ENCODE measurements at places on chromosomes 5 and 9.

- H3K4me3 ChIP-seq: no peak overlapping the region
- H3K4me1 ChIP-seq: peaks cover 2% of the 10 kb centered on the region
- DNase-seq: no peak
- H3K27ac ChIP-seq: no peak overlapping the region
Measured at GRCh38 chr5:77400645-77401044, 91.5 kb downstream of the WDR41 start.

GRCh38 chr5:28110781-28111180 lies 1072.4 kb upstream of the CDH9 start:
- no peaks in the 10 kb centered on the region for H3K36me3 ChIP-seq
- no peaks in the 10 kb centered on the region for H3K4me1 ChIP-seq
- no peak overlapping the region for H3K27ac ChIP-seq
- no peaks in the 10 kb centered on the region for H3K27me3 ChIP-seq
- DNase-seq: no peak
- no peak overlapping the region for H3K4me3 ChIP-seq

DNA sequence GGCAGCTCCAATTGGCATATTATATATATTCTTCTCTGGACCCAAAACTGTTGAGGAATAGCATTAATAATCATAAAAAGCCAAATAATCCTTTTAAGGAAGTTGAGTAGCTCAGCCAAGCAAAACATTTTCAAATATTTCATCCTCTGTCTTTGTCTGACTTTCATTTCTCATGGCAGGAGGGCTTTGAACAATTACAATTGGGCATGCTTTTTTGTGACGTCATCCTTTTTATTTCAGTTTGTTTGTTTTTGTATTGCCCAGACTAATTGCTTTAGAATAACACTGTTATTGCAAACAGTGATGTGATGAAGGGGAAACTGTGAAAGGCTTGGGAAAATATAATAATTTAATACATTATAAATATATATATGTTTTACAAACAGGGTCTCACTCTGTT lies 65.2 kb upstream of the MAP1B start:
- DNase-seq: no peak
- H3K36me3 ChIP-seq: no peaks in the 10 kb centered on the region
- no peak overlapping the region for H3K27ac ChIP-seq
- no peaks in the 10 kb centered on the region for H3K4me1 ChIP-seq

DNA sequence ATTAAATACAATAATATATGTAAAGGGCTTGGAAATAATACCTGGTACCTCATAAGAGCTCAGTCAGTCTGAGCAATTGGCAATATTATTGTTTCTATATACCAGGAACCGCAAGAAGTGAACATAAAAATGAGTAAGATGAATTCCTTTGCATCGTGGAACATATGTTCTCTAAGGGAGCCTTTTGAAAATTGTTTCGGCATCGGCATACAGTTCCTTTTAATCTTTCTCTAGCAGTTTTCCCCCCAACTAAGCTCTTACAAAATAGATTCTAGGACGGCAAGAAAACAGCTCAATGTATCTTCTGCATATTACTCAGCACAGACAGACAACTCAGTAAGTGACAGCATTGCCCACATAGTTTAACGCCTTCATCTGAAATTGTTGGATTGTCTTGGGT lies 426.6 kb upstream of the WWC1 start:
- no peaks in the 10 kb centered on the region for H3K4me1 ChIP-seq
- H3K27me3 ChIP-seq: no peaks in the 10 kb centered on the region
- H3K4me3 ChIP-seq: no peak overlapping the region
- DNase-seq: no peak
- H3K27ac ChIP-seq: no peak overlapping the region
- peaks cover 2% of the 10 kb centered on the region for H3K36me3 ChIP-seq

GRCh38 chr5:9013147-9013546 lies 532.7 kb downstream of the SEMA5A start:
- no peaks in the 10 kb centered on the region for H3K27me3 ChIP-seq
- no peaks in the 10 kb centered on the region for H3K36me3 ChIP-seq
- DNase-seq: no peak
- no peak overlapping the region for H3K27ac ChIP-seq
- H3K4me3 ChIP-seq: no peak overlapping the region

GRCh38 chr5:108521841-108522506 lies 140.1 kb upstream of the FBXL17 start:
- no peaks in the 10 kb centered on the region for H3K27me3 ChIP-seq
- no peak overlapping the region for H3K27ac ChIP-seq
- no peak overlapping the region for H3K4me3 ChIP-seq
- no peaks in the 10 kb centered on the region for H3K36me3 ChIP-seq
- no peaks in the 10 kb centered on the region for H3K4me1 ChIP-seq
- DNase-seq: no peak

GRCh38 chr5:141797425-141797824 lies 80.8 kb downstream of the PCDH1 start:
- peaks cover 8% of the 10 kb centered on the region for H3K4me1 ChIP-seq
- H3K27ac ChIP-seq: no peak overlapping the region
- no peaks in the 10 kb centered on the region for H3K27me3 ChIP-seq
- no peaks in the 10 kb centered on the region for H3K36me3 ChIP-seq
- no peak for DNase-seq

- H3K4me3 ChIP-seq: no peak overlapping the region
- H3K27ac ChIP-seq: no peak overlapping the region
- no peak for DNase-seq
- H3K36me3 ChIP-seq: peaks cover 69% of the 10 kb centered on the region
- no peaks in the 10 kb centered on the region for H3K27me3 ChIP-seq
Measured at GRCh38 chr9:33318781-33319180, 28.5 kb downstream of the NFX1 start.

GRCh38 chr9:81237565-81238231 lies 451.6 kb downstream of the TLE1 start:
- no peak overlapping the region for H3K27ac ChIP-seq
- no peaks in the 10 kb centered on the region for H3K27me3 ChIP-seq
- H3K4me3 ChIP-seq: no peak overlapping the region
- no peak for DNase-seq

DNA sequence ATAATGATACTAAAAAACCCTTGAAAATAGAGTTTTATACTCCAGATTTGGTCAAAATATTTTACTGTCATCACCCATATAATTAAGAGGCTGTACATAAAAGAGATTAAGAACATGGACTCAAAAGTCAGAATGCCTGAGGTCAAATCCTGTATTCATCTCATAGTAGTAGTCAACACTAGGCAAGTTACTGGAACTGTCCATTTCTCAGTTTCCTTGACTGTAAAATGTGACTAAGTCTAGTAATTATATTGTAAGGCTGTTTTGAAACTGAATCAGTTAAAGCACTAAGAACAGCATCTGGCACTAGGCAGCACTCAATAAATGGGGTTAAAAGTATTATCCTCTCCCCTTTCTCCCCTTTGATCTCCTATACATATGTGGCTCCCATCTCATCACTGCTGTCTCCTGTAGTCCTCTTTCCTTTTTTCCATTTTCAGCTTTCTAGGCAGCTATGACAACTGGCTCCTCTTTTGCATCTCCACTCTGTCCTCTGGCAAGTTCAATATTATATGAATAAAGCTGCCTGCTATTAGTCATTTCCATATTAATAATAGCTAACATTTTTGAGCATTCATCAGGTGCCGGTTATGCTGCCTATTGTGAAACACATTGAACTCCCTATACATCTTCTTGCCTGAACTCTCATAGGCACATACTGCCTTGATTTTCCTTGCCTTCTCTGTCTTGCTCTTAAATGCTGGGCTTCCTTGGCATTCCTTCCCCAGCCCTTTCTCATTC lies 185.8 kb upstream of the NREP start:
- no peak overlapping the region for H3K27ac ChIP-seq
- no peak overlapping the region for H3K4me3 ChIP-seq
- H3K36me3 ChIP-seq: no peaks in the 10 kb centered on the region
- DNase-seq: no peak
- H3K4me1 ChIP-seq: no peaks in the 10 kb centered on the region
- peaks cover 2% of the 10 kb centered on the region for H3K27me3 ChIP-seq

DNA sequence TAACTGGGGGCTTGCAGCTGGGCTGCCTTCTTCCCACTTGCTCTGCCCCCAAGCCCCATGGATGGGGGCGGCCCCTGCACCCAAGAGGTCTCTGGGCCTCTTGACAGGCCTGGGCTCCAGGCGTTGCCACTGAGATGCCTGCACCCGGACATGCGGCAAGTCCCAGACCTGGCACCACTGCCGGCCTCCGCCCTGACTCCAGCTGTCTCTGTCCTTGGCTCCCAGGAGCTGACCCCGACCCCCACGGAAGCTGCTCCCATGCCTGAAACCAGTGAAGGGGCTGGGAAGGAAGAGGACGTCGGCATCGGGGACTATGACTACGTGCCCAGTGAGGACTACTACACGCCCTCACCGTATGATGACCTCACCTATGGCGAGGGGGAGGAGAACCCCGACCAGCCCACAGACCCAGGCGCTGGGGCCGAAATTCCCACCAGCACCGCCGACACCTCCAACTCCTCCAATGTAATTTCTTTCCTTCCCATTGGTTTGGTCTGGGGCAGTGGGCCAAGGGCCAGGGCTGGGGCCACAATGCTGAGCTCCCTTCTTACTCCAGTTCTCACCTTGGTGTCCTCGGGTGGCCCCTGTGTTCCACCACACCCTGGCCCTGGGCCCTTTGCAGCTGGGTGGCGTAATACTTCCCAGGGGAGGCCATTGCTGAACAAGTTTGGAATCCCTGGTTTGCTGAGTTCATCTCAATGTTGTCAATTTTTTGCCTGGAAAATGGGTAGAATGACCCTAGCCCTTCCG lies 88.6 kb downstream of the COL5A1 start:
- H3K36me3 ChIP-seq: no peaks in the 10 kb centered on the region
- H3K27ac ChIP-seq: no peak overlapping the region
- no peak overlapping the region for H3K4me3 ChIP-seq
- DNase-seq: no peak
- H3K27me3 ChIP-seq: no peaks in the 10 kb centered on the region

GRCh38 chr9:93648836-93649235 lies 72.5 kb downstream of the PHF2 start:
- no peak overlapping the region for H3K4me3 ChIP-seq
- H3K27ac ChIP-seq: no peak overlapping the region
- H3K36me3 ChIP-seq: peaks cover 13% of the 10 kb centered on the region
- no peaks in the 10 kb centered on the region for H3K4me1 ChIP-seq

- peak; percentile 80 for DNase-seq
- no peaks in the 10 kb centered on the region for H3K36me3 ChIP-seq
- H3K4me3 ChIP-seq: no peak overlapping the region
Measured at GRCh38 chr9:91711755-91712601, 238.1 kb downstream of the ROR2 start.

DNA sequence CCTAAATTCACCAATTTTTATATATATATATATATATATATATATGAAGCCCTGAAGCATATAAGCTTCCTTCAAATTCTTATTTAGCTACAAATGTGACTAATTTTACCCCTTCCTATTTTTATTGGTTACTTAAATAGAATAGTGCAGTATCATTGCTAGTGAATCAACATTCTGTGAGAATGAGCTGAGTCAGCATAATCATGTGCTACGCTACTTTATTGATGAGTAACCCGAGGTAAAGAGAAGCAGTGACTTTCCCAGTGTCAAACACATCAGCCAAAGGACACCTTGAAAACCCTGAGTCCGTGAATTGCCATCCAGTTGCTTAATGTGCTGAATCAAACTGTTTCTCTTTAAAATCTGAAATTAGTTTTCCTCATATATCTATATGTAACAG lies 546.2 kb downstream of the DMRTA1 start:
- no peak overlapping the region for H3K4me3 ChIP-seq
- no peak overlapping the region for H3K27ac ChIP-seq
- no peaks in the 10 kb centered on the region for H3K27me3 ChIP-seq
- no peaks in the 10 kb centered on the region for H3K36me3 ChIP-seq

GRCh38 chr9:34986540-34987047 lies 3.0 kb upstream of the DNAJB5 start:
- peak; percentile 45 for DNase-seq
- no peaks in the 10 kb centered on the region for H3K27me3 ChIP-seq
- H3K36me3 ChIP-seq: no peaks in the 10 kb centered on the region
- no peak overlapping the region for H3K27ac ChIP-seq

- H3K4me1 ChIP-seq: no peaks in the 10 kb centered on the region
- DNase-seq: no peak
- H3K27ac ChIP-seq: no peak overlapping the region
- peaks cover 17% of the 10 kb centered on the region for H3K27me3 ChIP-seq
- peaks cover 2% of the 10 kb centered on the region for H3K36me3 ChIP-seq
- no peak overlapping the region for H3K4me3 ChIP-seq
Measured at GRCh38 chr9:38269775-38270174, 122.7 kb upstream of the ALDH1B1 start.

- H3K27ac ChIP-seq: no peak overlapping the region
- H3K27me3 ChIP-seq: no peaks in the 10 kb centered on the region
- peaks cover 85% of the 10 kb centered on the region for H3K36me3 ChIP-seq
Measured at GRCh38 chr9:2087500-2088313, 72.6 kb downstream of the SMARCA2 start.

DNA sequence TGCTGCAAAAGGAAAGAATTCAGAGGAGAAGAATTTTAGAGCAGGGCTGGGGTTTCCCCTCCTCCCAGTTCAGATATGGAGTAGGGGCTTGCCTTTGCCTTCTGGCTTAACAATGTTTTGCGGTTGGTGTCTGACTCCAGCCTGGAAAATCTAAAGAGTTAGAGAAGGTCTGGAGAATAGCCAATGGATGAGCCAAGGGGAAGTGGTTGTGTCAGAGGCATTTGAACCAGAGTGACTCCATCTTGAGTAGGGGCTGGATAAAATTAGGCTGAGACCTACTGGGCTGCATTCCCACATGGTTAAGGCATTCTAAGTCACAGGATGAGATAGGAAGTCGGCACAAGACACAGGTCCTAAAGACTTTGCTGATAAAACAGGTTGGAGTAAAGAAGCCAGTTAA lies 133.7 kb downstream of the DIRAS2 start:
- no peak for DNase-seq
- H3K27ac ChIP-seq: no peak overlapping the region
- no peaks in the 10 kb centered on the region for H3K27me3 ChIP-seq
- no peak overlapping the region for H3K4me3 ChIP-seq

GRCh38 chr5:74450095-74450494 lies 190.4 kb downstream of the ENC1 start:
- no peaks in the 10 kb centered on the region for H3K36me3 ChIP-seq
- no peaks in the 10 kb centered on the region for H3K4me1 ChIP-seq
- DNase-seq: no peak
- peaks cover 12% of the 10 kb centered on the region for H3K27me3 ChIP-seq
- no peak overlapping the region for H3K4me3 ChIP-seq
- no peak overlapping the region for H3K27ac ChIP-seq

- no peaks in the 10 kb centered on the region for H3K27me3 ChIP-seq
- no peak for DNase-seq
- H3K27ac ChIP-seq: no peak overlapping the region
- no peak overlapping the region for H3K4me3 ChIP-seq
- H3K36me3 ChIP-seq: no peaks in the 10 kb centered on the region
Measured at GRCh38 chr5:95984287-95984938, 22.8 kb upstream of the ELL2 start.

DNA sequence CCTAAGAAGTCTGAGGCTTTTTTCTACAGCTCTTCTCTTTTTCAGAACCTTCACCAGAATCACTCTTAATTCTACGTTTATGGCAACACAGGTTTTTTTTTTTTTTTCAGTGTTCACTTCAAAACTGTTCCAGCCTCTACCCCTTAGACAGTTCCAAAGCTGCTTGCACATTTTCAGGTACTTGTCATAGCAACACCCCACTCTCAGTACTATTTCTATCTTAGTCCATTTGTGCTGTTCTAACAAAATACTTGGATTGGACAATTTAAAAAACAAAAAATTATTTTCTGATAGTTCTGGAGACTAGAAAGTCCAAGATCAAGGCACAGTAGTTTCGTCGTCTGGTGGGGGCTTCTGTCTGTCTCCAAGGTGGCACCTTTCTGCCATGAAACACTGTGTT lies 340.9 kb upstream of the RPS23 start:
- no peak for DNase-seq
- no peak overlapping the region for H3K4me3 ChIP-seq
- no peaks in the 10 kb centered on the region for H3K27me3 ChIP-seq
- no peaks in the 10 kb centered on the region for H3K36me3 ChIP-seq
- H3K27ac ChIP-seq: no peak overlapping the region

All from activated CD4-positive, alpha-beta memory T cell treated with anti-CD3 and anti-CD28 coated beads, Interleukin-2, amount 10 ng/mL, durations not matched to agents 7 days and 5 days (primary cell).